ENCODE measurements at places on chromosomes 11 and 22. TPM values are rescaled to one million over a fixed set of nuclear protein-coding genes. Genes with fewer than 3 reads are reported as not detected.

SGSM1 gene
- not detected for total RNA-seq

ALX4 gene
- total RNA-seq: 0.21 TPM

DDX25 gene
- not detected for total RNA-seq

DNAJB7 gene
- total RNA-seq: not detected

BTBD18 gene
- 0.13 TPM for total RNA-seq

C11orf86 gene
- total RNA-seq: not detected

MARK2 gene
- total RNA-seq: 19.2 TPM

Measured in A375 (cell line).